NCI-H1048 (cell line): ENCODE measurements at places on chromosomes 1 and 21.

DNA sequence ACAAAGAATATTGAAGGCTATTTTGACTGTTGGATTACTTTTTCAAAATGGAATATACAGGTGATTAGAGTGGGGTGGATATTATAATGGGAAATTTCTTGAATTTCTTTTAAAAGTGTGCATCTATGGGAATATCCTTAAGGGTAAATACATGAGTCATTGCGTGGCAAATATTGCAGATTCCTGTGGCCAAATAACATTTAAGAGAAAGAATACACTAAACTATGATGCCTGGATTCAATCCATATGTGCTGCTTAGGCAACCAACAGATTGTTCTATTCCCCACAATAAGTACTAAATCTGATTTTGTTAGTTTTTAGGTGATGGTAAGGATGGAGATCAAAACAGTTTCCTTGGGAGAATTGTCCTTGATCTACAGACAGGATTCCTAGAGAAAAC lies 119.5 kb downstream of the HMCN1 start:
- no peak for DNase-seq

GRCh38 chr1:180560868-180561600 lies 2.3 kb downstream of the OVAAL start:
- no peak for DNase-seq

- no peak for DNase-seq
Measured at GRCh38 chr21:26739189-26739588, 106.0 kb downstream of the ADAMTS1 start.

DNA sequence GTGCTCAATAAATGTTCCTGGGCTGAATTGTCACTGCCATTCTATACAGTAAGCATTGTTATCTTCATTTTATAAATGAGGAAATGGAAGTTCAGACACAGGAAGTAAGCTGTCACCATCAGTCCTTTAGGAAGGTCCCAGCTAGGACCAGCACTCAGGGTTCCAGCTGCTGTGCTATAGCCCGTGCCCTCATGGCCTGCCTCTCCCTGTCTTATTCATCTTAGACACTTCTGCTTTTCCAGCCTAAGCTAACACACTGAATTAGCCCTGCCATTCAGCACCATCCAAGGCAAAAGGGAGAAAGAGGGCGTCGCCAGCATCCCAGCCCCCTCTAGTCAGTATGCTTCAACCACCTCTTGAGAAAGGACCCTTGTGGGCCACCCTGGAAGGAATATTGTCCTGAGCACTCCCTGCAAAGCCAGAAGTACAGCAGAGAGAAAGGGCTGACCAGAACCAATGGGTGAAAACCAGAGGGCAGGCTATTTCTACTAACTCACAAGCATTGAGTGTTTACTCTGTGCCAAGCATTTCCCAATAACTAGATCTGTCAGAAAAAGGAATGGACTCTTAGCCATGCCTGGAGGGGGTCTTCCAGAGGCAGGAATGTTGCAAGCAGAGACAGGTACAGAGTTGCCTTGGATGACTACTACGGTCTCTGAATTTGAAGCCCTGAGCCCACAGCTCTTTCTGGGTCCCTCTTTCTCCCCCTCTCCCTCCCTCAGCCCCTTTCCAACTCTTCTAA lies 77.9 kb upstream of the NFIA start:
- DNase-seq: no peak

DNA sequence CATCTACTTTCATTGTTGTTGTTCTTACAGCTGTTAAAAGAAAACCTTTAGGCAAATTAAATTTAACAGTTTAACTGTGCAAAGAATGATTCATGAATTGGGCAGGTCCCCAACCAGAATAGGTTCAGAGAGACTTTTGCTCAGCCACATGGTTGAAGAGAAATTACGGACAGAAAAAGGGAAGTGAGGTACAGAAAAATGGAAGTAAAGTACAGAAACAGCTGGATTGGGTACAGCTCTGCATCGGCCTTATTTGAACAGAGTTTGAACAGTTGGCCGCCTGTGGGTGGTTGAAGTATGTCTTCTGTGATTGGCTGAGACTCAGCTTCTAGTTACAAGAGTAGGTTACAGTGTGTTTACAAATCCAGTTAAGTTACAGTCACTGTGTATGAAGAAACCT lies 210.1 kb downstream of the FGGY start:
- DNase-seq: no peak

- no peak for DNase-seq
Measured at GRCh38 chr1:201127755-201128455, 921 bp upstream of the ASCL5 start.

DNA sequence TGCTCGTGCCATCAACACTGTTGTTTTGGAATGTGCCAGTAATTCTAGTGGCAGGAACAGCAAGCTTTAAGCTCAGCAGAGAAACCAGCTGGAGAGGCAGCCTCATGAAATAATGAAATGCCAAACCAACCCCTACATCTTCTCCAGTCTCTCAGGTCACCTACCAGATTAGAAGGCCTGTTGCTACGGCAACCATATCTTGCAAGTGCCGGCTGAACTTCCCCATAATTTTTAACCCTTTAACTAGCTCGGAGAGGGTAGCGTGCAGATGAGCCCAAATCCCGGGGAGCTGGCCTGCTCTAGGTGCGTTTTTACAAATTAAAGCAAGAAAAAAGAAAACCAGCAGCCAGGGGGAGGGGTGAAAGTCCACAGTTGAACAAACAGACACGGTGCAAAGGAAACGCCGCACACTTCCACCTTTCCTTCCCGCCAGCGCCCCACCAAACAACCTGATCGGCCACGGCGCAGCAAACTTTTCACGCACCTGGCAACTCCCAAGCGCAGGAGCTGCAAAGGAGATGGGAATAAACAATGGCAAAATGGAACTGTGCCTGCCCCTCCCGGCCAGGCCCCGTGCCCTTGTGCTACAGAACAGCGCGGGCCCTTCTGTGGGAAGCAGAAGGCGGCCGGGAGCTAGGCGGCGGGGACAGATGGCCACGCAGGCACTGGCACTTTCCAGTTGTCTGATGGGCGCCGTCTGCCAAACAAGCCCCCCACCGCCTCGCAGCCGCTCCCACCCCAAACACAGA lies 50.1 kb downstream of the SSBP3 start:
- no peak for DNase-seq

GRCh38 chr21:34661848-34662247 lies 6.9 kb upstream of the CLIC6 start:
- no peak for DNase-seq

GRCh38 chr21:38148046-38148445 lies 108.7 kb upstream of the KCNJ15 start:
- no peak for DNase-seq

DNA sequence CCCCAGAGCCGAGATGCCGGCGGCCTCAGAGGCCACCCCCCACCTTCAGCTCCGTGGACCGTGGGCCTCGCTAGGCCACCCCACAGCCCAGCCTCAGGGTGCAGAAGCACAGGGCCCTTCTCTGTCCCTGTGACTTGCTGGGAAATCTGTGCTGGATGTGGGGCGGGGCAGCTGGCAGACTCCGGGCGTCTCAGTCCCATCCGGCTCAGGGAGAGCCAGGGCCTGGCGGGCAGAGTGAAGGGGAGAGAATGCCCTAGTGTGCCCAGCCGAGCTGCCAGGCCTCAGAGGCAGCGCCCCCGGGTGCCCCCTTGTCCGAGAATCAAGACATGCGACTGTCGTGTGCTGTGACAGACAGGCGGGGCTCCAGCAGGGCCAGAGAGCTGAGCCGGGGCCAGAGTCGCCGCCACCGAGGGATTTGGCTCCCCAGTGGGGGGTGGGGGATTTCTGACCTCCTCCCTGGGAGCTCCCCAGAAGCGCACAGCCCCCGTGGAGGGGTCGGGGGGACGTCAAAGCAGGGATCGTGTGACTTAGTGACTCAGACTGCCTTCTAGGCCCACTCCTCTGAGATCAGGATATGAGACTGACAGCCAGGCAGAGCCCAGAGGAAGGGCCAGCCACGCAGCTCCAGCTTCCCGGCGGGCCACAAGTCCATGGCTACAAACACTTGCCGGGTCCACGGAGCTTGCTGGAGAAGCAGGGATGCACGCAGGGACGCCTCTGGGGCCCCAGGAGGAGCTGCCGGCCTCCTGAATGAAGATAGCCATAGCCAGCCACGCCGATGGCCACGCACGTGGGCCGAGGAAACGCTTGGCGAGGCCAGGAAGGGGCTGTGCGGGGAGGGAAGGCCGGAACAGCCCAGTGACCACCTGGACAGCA lies 11.9 kb downstream of the COL6A1 start:
- DNase-seq: no peak

DNA sequence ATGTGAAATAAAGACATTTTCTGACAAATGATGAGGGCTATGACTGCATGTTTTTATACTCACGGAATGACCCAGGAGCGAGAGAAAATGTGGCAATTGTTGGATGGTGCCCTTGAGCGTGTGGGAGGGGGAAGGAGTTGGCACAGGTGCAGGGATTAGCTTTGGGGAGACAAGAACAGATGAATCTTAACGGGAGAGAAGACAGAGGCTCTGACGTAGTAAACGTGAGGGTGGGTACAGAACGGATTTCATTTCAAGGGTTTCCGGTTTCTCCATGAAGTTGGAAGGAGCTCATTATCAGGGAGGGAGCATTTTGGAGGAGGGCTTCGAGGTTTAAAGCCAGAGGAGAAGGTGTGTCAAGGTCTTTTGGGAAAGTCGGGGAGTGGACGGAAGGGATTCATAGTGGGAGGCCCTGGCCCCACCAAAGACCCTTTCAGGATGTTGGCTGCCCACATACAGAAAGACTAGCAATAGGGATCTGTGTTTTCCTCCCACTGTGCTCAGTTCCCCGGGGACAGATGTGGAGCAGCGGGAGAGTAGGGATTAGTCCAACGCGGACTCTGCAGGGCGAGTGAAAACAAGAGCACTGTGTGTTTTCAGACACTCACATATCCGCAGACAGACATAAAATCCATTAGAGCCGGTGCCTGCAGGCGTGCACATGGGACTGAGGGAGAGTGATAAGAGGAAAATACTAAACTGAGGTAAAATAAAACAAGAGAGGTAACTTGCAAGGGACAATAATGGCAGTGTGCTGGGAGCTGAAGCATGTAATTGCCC lies 584.1 kb downstream of the AJAP1 start:
- DNase-seq: no peak

- no peak for DNase-seq
Measured at GRCh38 chr1:175217721-175218531, 25.4 kb upstream of the KIAA0040 start.

GRCh38 chr1:201906336-201906735 lies 17.6 kb downstream of the SHISA4 start:
- no peak for DNase-seq

DNA sequence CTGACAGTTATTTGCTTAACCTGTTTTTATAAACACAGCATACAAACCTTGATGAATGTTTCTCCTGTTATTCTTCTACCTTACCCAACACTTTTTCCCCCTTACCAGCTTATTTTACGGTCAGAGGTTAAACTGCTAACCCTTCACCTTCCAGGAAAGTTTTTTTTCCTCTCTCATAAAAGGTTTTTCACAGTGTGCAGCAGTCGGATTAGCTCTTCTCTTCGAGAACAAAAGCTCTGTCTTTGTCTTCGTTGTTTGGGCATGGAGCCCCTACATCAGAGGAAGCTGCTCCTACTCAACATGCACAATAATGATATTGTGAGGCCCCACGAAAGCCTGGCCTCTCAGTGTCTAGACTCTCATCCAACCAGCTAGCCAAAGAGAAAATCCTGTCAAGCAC lies 42.0 kb downstream of the DENND1B start:
- DNase-seq: no peak

GRCh38 chr1:53678938-53679825 lies 59.8 kb downstream of the GLIS1 start:
- DNase-seq: no peak

- no peak for DNase-seq
Measured at GRCh38 chr1:35561297-35561971, 3.8 kb downstream of the NCDN start.

GRCh38 chr1:32860566-32860965 lies 10.1 kb downstream of the FNDC5 start:
- no peak for DNase-seq

- DNase-seq: no peak
Measured at GRCh38 chr1:156416993-156417392, 48.0 kb downstream of the RHBG start.

DNA sequence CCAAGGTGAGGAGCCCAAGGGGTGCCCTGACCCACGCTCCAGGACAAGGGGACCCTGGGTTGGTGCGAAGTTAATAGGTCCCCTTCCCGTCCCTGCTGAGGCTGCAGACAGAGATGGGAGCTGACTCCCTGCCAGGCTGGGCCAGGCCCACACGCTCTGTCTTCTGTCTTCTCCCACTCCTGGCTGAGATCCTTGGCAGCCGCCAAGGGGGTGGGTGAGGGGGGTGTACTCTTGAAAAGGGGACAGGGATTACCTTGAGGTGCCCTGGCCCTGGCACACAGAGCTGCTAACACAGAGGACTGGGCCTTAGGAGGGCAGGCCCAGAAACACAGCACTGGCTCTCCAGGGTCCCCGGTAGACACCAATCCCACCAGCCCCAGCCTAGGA lies 11.0 kb upstream of the CTRC start:
- no peak for DNase-seq

DNA sequence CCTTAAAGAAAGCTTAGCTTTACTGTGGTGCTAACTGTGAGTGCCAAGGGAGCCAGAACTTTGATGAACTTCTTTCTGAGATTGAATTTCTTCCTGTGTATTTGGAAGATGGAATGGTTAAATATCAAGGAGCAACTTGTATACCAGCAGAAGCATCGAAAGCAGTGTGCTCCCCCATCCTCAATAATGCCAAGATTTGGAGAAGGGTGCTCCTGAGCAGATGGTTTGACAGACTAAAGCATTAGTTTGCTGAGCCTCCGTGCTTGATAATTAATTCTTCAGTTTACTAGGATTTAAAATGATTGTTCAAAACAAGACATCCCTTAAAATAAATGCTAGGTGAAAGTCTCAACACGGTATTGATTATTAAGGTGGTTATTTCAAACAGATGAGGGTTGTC lies 42.4 kb upstream of the AKT3 start:
- no peak for DNase-seq

DNA sequence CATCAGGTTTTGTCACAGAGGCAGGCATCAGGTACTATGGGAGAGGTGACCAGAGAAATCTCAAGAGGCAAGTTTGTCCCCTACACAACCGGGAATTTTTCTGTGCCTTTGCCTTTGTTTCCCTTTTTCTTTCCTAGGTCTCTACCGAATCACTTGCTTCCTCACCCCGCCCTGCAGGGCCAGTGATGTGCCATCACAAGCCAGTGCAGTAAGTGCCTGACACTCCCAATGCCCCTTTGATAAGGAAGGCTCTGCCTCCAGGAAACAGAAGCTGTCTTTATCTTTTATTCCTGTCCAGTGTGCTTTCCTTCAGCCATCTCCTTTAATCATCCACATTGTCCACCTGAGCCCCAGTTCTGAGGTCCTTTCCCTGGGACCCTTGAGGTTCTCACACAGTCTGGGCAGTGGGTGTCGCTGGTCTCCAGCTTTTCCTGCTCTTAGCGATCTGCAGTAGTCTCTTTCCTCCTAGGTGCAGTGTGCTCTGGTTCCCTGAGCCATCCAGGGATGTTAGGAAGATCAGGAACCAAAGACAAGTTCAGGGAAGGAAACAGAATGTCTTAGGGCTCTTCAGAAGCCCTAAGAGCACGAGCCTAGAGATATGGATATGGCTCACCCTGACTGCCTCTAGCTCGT lies 36.6 kb downstream of the GJA5 start:
- DNase-seq: no peak
